ENCODE measurements at places on chromosomes 16 and 17.
A peak's percentile ranks its signal among the peaks of the same experiment; 100 is the strongest.

GRCh38 chr17:81834831-81835267 is at the start of gene PPP1R27:
Gene PPP1R27, minus strand, starts transcription at chr17:81835050. Its CDS starts 97 bp downstream, at chr17:81834953.
- DNase-seq: no peak

DNA sequence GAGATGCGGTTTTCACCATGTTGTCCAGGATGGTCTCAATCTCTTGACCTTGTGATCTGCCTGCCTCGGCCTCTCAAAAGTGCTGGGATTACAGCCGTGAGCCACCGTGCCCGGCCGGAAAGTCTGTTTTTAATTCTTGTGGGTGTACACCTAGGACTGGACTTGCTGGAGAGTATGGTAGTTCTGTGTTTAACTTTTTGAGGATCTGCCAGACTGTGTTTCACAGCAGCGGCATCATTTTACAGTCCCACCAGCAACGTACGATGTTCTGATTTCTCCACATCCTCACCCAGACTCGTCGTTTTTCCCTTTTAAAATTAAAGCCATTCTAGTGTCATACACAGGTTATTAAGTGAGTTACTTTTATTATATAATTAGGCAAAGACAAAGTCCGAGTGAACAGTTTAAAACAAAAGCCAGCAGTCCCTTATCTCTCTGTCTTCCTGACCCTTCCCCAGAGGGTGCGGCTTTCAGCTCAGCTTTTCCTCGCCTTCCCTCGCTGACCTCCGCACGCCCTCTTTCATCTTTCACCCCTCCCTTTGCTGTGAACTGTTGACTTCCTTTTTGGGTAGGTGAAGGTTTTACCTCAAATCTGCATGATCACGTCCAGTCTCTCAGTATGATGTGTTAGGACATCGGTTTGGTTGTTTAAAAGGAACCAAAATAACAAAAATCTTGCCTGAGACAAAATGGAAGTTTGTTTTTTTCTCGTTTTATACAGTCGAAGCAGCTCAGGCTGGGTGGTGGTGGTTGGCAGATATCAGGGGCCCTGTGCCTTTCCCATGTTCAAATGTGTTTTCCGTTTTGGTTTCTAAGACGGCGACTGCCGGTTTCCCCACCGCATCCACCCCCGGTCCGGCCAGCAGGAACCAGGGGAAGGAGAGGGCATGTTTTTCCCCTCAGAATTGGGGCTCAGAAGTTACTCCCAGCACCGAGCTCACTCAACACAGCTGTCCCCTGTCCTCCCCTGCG is 18.0 kb downstream of the FAM234A start:
- DNase-seq: peak; percentile 23

DNA sequence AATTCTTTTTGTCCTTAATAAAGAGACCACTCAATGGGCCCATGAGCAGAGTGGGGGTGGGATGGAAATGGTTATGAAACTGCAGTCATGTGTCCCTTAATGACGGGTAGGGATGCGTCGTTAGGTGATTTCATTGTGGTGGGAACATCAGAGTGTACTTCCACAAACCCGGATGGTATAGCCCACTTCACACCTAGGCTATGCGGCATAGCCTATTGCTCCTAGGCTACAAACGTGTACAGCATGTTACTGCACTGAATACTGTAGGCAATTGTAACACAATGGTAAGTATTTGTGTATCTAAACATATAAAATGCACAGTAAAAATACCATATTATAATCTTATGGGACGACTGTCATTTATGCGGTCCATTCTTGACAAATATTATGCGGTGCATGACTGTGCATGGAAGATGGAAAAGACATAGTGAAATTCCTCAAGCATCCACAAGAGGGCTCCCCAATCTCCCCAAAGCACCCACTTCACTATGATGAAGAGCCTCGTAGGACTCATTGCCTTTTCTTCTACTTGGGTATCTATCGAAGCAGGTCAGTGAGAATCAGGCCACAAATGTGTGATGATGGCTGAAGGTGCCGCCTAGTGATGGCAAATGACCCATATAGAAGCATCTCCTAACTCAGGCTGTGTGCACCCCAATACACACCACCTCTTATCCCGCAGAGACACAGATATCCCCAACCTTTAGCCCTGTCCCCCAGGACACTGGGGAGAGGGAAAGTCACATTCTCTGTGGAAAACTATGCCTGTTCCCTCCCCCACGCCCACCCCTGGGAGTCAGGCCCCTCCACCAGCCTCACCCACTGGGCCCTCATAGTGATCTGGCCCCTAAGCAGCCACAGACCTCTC is 43.5 kb downstream of the TBX21 start:
- peak; percentile 60 for DNase-seq

DNA sequence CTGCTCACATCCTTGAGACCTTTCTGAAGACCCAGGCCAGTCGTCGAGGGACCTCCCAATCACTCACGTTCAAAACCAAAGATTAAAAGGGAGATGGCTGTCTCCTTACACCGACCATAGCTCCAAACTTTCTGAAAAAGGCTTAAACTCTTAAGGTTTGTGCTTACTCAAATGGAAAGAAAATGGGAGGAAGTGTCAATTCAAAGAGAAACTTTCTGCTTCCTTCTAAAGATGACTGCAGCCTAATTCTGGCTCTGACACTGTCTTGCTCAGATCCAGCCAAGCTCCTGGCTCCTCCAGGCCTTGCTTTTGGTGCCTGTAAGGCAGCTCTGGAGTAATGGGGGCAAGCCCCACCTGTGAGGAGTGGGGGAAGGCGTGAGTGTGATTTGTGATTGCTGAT is 54.9 kb upstream of the WSB1 start:
- no peak for DNase-seq

DNA sequence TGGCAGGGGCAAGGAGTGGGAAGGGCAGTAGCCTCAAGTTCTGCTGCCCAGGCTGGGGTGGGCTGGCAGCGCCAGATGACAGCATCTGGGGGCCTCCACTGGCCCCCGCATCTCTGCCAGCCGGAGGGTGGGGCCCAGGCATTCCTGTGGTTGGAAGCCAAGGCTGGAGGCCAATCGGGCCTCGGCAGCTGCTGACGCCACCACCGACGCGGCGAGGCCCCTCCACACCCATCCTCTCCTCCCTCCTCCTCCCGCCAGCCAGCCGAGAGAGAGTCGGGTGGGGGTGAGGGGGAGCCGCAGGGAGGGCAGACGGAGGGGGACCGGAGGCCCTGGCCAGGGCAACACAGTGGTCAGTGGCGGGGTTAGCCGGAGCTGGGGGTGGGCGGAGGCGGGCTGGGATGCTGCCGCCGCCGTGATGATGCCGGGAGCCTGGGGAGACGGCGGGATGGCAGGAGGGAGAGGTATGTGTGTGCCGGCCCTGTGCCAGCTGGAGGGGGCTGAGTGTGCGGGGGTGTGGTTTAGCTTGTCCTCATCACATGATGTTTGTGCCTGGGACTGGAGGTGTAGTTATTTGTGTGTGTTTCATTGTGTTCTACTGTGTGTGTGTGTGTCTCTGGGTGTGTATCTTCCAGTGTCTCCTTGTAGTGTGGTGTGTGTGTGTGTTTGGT is 36.6 kb downstream of the ARHGAP23 start:
- DNase-seq: peak; percentile 90

GRCh38 chr17:21602176-21602575 is 90.1 kb upstream of the KCNJ18 start:
- no peak for DNase-seq

GRCh38 chr16:67158637-67159600 is 790 bp downstream of the TRADD start:
- peak; percentile 42 for DNase-seq

DNA sequence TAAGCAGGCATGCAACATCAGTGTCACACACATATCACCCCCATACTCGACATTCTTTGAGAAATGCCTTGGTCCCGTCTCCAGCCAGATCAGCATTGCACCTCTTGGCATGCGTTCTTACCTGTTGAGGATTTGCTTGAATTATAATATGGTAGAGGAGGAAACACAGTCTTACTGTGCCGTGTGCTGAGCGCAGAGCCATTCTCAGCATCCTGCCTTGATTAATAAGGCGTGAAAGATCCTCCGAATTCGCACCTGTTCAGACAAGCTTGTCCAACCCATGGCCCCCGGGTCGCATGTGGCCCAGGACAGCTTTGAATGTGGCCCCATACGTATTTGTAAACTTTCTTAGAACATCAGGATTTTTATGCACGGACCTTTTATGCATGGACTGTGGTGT is 408.1 kb downstream of the WWOX start:
- no peak for DNase-seq

DNA sequence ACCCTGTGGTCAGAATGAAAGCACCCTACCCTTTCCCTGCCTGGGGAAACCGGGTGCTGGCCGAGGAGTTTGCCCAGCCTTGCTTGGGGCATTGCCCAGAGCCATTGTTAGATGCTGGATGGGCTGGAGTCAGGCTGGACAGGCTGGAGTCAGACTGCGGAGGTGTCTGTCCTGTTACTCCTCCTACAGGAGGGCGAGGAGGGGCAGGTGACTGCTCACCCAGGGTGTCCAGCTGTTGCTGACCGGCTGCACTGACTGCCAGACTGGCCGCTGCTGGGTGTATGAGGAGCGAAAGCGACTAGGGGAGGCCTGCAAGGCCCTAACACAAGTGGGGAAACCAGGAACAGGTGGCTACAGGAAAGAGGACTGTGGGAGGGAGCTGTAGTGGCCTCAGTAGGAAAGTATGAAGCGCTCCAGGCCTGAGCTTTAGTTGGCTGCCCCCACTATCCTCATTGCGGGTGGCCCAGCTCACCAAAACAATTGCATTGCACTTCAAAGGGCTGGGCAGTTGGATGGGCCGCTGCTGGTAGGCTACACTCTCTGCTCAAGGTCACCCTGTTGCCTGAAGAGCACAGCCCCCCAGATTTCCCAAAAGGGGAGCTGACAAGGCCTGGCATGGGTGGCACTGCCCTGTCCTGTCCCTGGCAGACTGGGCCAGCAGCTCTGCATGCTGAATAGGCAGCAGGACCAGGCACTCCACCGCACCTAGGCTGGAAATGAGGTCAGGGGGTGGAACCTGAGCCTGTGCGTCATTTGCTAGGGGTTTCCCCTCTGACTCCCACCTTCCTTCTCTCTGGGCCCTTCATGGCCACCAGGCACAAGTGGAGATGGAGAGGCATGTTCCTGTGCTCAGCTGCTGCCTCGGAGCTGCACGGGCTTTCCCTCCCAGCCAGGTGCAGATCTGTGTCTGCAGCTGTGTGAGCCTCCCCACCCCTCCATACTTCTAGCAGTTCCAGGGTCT is 18.4 kb downstream of the LDHD start:
- no peak for DNase-seq

DNA sequence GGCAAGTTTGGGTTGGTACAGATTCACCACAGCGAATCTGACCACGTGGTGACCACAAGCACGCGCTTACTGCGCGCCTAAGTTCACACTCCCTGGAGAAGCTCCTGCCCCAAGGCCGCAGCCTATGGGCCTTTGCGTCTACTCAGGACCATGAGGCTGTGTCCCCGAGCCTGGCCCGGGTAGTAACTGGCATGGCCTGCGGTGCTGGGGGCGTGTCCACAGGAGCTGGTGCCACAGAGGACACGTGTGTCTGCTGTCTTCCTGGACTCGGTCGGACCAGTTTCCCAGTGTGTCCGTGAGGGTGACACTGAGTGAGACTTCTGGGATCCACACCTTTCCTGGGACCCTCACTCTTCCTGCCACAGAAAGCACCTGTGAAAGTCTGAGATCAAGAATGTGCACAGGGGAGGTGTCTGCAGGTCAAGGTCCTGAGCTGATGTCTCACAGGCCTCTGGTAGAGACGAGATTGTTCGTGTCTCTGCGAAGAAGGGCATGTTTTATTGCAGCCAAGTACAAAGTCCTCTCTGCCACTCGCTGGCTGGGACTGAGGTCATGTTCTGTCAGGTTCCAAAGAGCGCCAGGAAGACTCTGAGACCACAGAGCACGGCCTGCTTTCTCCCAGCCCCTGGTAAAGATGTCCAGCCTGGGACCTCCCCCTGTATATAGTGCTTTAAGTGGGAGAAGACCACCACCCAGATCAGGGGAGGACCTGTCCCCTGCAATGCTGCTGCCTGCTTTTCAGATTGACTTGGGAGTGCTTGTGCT is 25.2 kb upstream of the CAPN15 start:
- no peak for DNase-seq

GRCh38 chr17:31452101-31452500 is 60.6 kb downstream of the RAB11FIP4 start:
- no peak for DNase-seq

DNA sequence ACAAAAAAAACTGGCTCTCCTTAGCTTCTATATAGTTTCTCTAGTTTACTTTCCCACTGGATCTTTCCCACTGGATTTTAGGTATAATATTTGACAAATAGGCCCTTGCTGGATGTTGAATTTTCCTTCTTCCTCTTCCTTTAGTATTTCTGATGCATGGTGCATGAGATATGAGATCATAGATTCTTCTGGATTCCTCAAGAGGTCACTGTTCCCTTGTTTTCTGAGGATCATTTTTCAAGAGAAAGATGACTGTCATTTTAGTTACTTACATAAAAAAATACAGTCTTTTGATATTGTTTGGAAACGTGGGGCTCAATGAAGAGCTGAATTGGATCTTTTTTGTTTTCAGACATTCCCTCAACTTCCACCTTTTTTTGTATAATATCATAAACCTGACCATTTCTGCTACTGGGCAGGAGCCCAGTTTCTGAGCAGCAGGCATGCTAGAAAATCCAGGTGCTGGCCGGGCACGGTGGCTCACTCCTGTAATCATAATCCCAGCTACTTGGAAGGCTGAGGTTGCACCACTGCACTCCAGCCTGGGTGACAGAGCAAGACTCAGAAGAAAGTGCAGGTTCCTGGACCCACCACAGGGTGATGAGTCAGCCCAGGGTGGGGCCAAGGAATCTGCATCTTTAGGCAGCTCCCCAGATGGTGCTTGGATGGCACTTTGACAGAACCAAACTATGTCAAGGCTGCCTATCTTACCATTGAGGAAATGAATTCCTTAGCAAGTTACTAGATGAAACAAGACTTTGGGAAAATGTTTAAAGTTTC is 70.3 kb downstream of the SDR42E1 start:
- peak; percentile 85 for DNase-seq

DNA sequence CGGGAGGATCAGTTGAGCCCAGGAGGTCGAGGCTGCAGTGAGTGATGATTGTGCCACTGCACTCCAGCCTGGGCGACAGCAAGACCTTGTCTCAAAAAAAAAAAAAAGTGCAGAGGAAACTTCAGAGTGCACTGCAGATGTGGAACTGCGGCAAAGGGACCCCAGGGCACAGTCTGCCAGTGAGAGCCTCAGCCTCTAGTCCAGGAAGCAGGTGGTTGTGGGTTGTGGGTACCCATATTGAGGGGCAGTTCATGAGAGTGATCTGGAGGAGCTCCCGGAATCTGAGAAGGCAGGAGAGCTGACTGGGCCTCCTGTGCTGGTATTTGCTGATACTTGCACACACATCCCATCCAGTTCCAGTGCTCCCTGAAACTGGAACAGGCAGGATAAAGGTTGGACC is 13.1 kb downstream of the FOXN1 start:
- DNase-seq: no peak

DNA sequence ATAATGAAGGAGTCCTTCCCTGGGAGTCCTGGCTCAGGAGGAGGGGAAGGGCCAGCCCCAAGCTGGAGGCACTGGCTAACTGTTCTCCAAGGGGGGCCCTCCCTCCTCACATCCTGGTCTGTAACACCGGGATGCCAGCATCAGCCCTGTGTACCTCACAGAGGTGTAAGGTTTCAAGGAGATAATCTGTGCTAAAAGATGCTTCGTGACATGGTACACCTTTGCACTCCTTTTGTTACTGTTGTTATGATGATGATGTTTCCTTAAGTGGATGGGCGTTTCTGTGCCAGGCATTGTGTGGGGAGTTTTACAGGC is 236.7 kb upstream of the TNRC6C start:
- DNase-seq: no peak

- no peak for DNase-seq
Measured at GRCh38 chr16:89122322-89122851, 28.7 kb downstream of the ACSF3 start.

Data from lung microvascular endothelial cell (primary cell).